ENCODE measurements at places on chromosomes 7 and 10.

DNA sequence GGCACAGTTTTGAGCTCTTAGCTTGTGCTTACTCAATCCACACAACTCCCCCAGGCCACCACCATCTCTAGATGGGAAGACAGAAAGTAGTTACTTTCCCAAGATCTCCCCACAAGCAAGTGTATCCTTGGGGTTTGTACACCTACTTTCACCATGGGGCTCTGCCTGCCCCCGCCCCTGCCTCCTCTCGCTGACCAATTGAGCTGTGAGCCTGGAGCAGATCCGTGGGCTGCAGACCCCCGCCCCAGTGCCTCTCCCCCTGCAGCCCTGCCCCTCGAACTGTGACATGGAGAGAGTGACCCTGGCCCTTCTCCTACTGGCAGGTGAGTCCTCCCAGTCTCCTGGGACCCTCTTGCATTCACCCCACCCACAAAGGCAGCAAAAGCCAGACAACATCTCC is 2.0 kb downstream of the FXYD4 start:
- no peak for DNase-seq

DNA sequence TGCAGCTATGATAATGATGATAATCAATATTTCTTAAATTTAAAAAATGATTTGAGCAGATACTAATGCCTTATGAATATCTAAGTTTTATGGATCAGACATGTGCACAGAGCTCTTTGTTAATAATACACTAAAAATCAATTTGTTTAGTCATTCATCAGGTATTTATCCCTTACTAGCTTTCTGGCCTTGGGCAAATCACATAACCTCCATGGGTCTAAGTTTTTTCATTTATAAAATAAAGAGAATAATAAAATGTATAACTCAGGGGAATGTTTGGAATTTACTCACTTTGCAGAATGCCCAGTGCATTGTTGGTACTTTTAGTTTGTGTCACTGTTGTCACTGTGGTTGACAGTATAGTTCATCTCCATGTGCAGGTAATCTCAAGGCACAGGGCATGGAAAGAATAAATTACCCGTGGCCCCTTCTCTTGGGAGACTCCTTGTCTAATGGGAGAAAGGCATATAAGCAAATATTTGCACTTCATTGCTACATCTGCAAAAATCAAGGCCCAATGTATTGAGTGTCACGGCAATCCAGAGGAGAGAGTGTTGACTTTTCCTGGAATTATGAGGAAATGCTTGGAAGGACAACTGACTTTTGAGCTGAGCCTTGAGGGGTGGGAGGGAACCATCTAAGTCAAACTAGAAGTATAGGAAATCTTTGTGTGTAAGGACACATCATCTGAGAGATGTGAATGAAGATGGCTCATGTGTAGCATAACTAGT is 64.7 kb upstream of the CTTNBP2 start:
- no peak for DNase-seq

- DNase-seq = peak; percentile 21
Measured at GRCh38 chr10:6558272-6558671, 21.8 kb downstream of the PRKCQ start.

DNA sequence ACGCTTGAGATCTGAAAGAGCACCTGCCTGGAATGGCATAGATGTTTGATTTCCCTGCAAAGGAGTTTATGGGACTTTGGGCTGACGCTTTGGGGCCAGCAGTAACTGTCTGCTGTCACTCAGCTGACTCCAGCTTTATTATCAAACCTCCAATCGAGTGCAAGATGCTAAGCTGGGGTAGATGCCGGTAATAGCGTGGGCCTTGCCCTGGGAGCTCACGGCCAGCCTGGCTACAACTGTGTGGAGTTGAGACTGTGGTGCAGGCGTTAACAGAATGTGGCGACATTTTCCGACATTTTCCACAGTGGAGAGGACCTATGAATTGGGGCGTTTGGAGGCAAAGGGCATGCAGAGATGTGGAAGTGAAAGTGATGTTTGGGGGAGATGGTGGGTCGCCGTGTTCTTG is 1.3 kb downstream of the CHST12 start:
- no peak for DNase-seq

GRCh38 chr10:132655735-132656134 is 118.1 kb downstream of the INPP5A start:
- DNase-seq = no peak

DNA sequence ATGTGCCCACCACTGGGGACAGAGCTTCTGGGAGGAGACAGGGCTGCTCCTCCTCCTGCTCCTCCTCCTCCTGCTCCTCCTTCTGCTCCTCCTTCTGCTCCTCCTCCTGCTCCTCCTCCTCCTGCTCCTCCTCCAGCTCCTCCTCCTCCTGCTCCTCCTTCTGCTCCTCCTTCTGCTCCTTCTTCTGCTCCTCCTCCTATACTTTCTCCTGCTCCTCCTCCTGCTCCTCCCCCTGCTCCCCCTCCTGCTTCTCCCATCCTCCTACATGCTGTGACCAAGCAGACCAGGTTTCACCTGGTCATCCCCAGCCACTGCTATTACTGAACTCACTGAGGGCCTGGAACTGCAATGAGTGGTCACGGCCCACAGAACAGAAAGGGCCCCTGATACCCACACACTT is 154.0 kb upstream of the PPP2R2D start:
- DNase-seq = no peak

- DNase-seq = no peak
Measured at GRCh38 chr10:102872163-102872562, 2.9 kb downstream of the AS3MT start.

- DNase-seq = peak; percentile 27
Measured at GRCh38 chr7:3065724-3066143, 22.1 kb upstream of the CARD11 start.

- DNase-seq = no peak
Measured at GRCh38 chr7:51346126-51346525, 29.5 kb upstream of the COBL start.

DNA sequence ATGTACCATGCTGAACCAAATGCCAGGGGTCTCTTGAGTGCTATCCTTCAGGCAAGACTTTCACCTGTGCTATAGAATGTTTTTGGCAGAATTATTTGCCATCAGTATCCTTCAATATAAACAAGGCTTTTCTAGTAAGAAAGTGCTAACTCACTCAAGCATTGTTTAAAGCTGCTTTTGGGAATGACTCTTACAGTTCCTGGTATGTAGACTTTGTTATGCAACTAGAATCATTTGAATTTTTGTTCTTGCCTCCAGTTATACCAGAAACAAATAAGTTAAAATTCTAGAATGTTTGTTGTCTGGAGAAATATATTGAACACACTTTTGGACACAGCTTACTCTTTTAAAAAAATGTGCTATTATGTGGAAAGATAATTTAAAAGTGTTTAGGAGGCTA is 39.5 kb upstream of the RTKN2 start:
- no peak for DNase-seq
